ENCODE measurements at places on chromosomes 5 and 9.

DNA sequence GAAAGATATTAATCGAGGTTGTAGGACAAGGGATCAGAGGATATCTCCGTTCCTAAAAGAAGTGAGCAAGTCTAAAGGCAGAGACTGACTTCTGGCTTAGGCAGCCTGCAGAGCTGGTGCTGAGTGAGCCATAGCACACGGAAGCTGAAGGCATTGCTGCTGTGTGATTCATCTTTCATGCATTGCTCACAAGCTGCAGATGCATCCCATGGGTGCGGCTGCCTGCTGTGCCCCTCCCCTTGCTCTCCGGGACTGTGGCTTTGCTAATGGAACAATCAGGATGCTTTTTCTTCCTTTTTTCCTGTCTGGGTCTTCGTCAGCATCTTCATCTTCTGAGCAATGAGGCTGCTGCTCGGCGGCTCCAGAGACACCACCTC, 341.4 kb downstream of the DIRAS2 start:
- peak; percentile 70 for DNase-seq

DNA sequence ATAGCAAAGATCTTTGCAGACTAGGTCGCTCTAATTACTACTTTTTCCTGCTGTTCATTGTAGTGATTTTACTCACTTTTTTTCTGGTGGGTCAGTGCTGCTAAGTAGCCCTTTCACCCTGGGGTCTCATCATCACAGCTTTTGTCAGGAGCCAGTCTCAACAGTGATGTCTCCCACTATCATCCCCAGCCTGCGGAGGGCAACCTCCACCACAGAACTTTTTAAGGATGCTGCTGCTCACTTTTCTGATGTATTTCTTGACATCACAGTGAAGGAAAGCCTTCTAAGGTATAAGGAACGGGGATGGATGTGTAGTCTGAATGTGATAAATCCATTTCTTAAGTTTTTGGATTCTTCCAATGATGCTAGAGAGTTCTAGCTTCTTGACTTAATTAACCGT, 242.5 kb upstream of the RIOK2 start:
- no peak for DNase-seq

DNA sequence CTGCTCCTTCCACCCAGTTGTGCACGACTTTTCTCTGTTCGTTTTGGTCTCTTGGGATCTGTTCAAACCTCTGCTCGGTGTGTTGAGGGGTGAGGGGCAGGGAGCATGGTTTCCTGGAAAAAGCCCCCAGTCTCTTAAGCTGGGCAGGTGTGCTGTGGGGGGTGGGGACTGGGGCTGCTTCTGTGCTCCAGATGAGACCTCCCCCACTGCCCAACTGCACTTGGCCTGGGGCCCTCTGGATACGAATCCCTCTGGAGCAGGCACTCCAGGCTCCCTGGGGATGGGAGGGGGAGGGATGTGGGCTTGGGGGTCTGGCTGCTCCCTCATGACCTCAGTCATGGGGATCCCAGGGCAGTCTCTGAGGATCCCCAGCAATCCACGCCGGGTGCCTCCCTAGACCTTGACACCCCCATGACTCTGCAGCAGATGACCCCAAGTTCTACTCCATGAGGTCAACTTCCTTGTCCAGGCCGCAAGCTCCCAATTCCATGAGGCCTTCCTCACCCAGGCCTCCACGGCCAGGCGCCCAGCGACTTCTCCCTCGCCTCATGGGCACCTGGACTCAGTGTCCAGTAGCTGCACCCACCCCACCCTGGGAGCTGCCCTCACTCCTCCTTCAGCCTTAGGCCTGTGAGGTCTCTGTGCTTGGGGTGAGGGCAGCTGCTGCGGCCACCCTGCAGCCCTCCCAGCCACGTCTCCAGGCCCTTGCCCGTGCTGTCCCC, 5.9 kb upstream of the AHRR start:
- no peak for DNase-seq

GRCh38 chr9:136648751-136649150, 14.0 kb upstream of the EGFL7 start:
- DNase-seq, result no peak

DNA sequence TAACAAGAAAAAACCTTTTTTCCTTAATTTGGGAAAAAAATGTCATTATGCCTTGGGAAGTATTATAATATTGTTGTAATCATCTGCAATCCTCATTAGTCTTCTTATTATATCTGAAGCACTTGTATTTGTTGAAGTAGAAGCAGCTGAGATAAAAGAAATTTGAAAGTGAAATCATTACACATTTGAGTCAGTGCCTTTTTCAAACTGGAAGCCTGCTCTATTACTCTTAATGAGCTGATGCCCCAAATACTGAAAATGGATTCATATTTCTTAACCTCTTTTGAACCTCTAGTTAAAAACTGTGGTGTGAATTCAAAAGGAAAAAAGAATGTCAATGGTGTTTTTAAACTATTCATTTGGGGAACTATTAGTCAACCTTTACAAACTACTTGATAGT, 1027.7 kb downstream of the NR2F1-AS1 start:
- no peak for DNase-seq

DNA sequence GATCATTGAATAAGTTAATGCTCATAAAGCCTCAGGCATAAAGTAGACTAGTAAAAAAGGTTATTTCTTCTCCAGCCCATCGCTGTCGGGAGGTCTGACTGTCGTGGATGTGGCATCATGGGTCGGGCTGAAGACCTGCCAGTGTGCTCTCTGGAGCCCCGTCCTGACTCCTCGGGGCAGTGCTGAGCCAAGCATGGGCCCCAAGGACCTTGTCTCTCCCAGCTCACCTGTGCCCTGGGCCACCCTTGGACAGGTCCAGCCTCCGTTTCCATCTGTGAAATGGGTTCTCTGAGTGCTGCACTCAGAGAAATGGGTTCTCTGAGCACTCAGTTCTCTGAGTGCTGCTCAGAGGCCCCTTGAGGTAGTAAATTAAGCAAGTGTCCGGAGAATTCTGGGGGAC, 269.0 kb downstream of the GADD45G start:
- DNase-seq, result no peak

DNA sequence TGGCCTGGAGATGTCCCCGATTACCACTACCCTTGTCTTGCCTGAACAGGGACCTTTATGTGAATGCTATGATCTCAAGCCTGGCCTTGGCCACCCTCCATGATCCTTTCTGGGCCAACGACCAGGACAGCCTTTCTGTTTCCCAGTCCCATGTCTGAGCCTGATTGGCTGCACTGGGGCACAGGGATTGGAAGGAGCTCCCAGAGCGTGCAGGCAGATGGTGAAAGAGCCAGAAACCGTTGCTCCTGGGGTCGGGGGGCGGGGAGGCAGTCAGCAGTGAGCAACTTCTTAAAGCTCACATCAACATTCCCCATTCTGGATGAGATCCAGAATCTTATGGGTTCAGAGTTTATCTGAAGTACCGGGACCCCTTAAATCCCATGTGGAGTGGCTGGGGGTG, 84.4 kb downstream of the INSYN2B start:
- DNase-seq, result no peak

DNA sequence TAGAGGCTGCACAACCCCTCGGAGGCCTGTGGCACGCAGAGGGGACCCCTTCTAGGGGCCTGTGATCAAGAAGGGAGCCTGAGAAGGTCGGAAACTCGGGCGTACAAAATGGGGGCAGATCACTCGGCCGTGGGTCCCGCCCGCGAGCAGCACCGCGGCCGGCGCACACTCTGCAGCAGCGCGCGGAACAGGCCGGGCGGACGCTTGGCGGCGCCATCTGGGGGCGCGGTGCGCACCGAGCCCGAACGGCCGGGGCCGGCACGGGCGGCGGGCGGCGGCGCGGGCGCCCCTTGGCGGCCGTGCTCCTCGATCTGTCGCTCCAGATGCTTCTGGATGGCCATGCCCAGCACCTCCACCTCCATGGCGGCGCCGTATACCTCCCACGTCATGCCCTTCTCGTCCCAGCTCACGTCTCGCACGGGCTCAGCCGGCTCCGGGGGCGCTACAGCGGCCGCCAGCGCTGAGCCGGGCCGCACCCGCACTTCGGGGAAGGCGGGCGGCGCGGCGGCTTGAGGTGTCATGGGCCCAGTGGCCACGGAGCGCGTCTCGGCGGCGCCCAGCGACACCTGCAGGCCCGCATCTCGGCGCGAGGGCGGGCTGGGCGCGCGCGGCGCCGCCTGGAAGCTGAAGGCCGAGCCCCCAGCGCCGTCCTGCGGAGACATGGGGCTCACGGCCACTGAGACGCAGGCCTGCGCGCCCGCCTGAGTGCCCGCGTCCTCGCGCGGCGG, 13.1 kb downstream of the GPRIN1 start:
- DNase-seq, result no peak

- DNase-seq, result no peak
Measured at GRCh38 chr5:171226096-171226754, 82.8 kb upstream of the TLX3 start.

DNA sequence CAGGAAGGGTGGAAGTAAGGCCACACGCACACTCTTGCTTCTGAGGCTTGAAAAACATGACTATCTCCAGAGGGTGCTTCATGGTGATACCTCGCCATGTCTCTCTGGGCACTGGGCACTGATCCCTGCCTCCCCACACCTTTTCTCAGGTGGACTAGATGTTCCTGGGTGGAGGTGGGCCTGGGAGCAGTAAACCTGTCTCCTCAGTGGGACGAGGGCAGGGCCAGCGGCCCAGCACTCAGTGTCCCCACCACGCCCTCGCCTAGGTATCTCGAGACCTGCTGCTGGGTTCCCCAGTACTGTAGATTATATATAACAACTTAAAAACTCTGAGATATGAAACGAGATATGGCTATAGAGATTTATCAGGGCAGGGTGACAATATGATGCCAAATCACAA, 5.6 kb downstream of the IFNA13 start:
- no peak for DNase-seq

GRCh38 chr5:53035868-53036381, 46.8 kb downstream of the ITGA2 start:
- no peak for DNase-seq

DNA sequence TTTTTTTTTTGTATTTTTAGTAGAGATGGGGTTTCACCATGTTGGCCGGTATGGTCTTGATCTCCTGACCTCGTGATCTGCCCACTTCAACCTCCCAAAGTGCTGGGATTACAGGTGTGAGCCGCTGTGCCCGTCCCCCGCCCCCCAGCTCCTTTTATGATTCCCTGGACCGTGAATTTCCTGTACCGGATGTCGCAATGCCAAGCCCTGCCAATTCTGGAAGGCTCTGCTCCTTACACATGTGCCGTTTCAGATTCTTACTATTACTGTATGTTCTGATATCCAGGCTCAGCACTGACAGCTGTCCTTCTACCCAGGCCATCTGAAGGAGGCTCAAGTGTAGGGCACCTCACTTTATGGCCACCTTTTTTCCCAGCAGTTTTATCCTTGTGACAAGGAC, 100.1 kb downstream of the PLCXD3 start:
- DNase-seq, result no peak

- DNase-seq, result no peak
Measured at GRCh38 chr9:134585746-134586706, 55.6 kb upstream of the COL5A1 start.

DNA sequence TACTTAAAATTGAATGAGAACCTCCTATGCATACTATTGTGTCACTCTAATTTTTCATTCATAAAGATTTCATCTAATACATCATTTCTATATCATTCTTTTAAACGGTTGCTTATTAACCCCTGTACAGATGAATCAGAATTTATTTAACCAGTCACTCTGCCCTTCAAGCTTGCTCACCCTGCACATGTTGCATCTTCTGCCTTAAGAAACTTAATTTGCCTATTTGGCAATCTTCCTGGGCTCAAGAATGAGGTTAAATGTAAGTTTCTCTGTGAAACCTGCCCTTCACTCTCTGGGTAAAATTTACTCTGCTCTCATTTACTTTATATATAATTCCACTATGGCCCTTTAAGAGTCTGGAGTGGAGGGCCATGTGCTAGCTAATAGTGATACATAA, 434.7 kb upstream of the ZNF608 start:
- no peak for DNase-seq

DNA sequence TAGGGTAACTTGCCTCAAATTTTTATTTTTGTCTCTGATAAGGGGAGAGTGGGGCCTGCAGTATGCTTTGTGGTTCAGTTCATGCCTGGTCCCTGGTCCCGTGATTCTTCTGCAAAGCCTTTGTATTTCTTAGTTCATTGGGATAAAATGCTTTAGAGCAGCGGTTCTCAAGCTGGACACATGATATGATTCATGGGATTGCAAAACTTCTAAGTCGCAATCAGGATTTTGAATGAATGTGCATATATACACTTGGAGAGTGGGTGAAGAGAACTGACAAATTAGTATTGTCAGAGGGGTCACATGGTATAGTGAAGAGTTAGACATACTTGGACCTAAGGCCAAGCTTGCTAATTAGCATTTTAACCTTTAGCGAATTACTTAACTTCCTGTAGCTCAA, 265.4 kb upstream of the KLF9 start:
- no peak for DNase-seq

DNA sequence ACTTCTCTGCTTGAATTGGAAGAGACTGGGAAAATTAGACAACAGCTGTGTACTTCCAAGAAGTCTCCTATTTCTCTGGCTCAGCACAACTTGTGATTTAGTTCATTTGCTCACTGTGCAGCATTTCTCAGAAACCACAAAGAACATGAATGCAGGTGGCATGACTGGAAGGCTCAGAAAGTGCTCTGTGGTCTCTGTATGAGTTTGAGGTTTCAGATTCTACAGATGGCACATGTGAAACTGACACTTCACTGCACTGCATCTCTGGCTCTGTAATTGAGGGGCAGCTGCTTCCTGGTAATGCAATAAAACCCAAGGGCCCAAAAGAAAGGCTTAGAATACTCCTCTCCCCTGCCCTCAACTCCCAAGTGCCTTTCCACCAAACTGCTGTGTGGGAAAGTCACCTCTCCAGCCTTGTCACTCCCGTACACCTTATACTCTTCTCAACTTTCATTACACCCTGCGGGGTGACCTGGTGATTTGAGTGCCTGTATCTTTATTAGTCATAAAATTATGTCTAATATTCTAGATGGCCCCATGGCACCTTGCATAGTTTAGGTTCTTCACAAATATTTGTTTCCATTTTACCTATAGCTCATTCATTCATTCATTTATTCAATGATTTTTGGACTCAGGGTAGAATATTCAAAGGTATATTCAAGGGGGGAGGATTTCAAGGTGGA, 82.5 kb downstream of the ESM1 start:
- DNase-seq, result no peak

- DNase-seq, result no peak
Measured at GRCh38 chr9:136539427-136540421, 6.1 kb downstream of the NOTCH1 start.

DNA sequence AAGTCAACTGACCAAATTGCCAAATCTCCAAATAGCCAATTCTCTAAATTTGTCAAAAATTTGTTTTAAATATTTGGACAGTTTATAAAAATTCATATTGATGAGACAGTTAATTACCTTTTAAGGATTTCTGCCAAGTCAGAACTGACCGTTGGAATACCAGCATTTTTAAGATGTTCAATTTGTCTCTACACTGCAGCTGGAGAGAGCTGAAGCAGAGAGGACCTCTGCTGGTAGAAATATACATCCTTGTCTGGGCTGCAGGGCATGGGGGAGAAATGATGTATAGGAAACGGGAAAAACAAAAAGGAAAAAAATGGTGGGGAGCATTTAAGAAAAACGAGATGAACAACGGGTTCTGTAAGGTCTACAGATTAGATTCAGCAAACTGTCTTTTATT, 16.8 kb downstream of the NR6A1 start:
- no peak for DNase-seq
